ENCODE measurements at places on chromosomes 1 and 21.

GRCh38 chr1:182555493-182555892 is 33.6 kb downstream of the RNASEL start:
- DNase-seq: no peak

DNA sequence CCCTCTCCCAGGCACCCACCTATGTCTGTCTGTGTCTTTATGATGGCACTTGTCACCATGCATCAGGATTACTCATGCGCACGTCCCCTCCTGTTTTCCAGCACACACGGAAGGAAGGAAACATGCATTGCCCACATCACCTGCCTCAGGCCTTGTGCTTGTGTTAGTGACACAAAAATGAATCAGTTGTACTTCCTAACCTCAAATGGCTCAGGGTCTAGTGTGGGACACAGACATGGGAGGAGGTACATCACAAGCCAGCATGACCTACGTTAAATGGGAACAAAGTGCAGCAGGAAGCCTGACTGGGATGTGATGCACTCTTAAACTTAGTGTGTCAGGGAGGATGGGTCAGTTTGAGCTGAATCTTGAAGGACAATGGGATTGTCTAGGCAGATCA is 126.7 kb downstream of the TRABD2B start:
- no peak for DNase-seq

DNA sequence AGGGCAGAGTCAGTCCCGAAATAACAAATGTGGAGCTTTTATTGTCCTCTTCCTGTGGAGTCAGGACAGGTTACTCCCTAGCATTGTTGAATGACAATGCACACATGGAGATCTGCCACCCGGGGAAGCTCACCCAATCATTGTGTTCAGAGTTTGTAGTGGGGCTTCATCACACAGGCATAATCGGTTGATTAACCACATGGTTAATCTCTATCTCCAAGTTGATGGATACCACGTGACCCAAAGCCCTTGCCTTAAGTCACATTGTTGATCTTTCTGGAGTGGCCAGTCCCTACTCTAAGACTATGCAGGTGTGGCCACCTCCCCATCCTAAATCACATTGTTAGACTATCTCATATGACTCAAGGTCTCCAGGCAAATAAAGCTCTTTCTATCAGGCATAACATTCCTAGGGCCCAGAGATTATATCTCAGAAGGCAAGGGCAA is 2.6 kb upstream of the C1orf141 start:
- DNase-seq: no peak

DNA sequence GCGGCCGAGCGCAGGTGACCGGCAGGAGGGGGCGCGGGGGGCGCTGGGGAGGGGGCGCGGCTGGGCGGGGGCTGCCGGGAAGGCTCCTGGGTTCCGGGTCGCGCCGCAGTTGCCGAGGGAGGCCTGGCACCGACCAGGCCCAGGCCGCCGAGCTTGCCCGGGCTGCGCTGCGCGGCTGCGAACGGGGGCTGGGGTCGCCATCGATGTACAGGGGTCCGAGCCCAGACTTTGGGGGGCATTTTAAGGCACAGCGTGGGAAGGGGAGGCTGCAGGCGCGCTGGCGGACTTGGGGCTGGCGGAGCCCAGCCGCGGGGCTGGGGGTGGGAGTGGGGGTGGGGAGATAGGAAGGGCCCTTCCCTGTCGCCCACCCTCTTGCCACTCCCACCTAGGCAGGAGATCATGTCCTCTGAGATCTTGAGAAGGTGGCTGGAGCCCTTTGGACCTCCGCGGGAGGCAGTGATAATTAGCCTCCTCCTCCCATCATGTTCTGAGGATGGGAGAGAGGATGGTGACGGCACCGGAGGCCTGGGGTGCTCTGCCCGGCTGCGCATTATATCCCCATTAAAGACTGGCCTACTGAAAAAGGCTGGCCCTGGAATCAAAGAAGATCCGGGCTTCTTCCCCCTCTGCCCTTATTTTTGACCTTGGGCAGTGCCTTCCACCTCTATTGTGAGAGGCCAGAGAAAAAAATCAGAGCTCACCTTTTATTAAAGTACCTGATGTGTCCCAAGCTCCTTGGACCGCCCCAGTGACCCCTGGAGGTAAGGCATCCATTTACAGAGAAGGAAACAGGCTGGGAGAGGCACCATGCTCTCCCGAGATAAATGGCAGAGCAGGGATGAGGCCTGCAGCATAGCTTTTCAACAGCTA is 497 bp downstream of the FBXO44 start:
- no peak for DNase-seq

- DNase-seq: no peak
Measured at GRCh38 chr1:24769656-24770651, 24.7 kb downstream of the CLIC4 start.

GRCh38 chr1:15210651-15211375 is 36.2 kb upstream of the FHAD1 start:
- DNase-seq: no peak

GRCh38 chr1:19080721-19081120 is 124.2 kb upstream of the IFFO2 start:
- DNase-seq: no peak

DNA sequence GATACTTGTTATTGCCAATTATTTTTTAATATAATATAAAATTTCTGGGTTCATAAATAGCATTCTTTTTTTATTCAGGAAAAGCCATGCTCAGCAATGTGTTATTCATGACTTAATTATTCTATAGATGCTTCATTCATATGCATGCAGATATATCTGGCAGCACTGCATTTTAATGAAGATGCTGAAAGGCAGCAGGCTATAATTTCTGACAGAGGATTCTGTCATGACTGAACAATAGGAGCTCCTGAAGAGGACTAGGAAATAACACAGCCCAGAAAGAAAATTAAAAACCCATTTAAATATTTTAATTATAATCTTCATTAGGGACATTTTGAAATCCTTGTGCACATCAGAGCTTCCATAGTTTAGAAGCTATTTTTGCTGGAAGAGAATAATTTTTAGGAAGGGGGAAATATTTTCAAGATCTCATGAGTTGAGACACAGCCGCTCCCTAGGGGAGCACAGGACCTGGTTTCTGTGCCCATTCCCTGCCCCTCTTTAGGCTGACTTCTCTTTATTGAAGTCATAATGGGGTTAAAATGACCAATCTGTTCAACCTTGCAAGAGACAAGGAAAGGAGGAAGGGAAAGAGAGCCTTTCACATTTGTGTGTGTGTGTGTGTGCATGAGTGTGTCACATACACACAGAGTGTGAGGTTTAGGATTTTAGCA is 83.9 kb downstream of the RPE65 start:
- DNase-seq: no peak

DNA sequence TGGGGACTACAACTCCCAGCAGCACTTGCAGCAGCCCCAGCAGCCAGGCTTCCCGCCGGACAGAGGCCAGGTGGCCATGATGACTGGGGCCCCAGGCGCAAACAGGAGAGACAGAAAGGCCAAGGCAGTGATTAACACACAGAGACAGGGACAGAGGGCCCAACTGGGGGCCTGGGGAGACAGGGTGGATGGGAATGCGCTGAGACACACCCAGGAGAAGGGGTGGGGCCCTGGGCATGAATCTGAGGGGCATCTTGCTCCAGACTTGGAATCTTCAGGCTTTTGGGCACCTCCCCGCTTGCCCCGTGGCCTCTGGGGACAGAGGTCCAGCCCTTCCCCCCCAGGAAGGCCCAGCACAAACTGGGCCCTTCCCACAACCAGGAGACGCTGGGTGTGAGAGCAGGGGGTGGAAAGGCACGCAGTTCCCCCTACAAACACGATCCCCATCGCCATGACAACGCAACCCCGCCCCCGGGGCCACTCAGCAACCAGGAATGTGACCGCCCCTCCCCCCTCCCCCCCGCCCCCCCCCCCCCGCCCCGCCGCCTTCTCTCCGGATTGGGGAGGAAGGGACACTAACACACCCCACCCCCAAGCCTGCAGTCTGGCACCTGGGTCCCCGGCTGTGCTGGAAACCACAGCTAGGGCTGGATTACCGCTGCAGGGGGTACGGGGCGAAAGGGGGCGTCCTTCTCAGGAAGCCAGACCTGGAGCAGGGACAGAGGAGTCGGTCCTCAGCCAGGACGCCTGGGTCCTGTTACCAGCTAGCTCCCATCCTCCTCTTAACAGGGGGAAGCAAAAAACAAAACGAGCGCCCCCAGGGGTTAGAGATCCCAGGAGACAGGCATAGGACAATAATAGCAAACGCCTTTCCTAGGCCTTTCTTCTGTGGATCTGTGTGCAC is 4.5 kb downstream of the HDGF start:
- DNase-seq: no peak

GRCh38 chr1:170218257-170218650 is 72.5 kb downstream of the NTMT2 start:
- DNase-seq: no peak

DNA sequence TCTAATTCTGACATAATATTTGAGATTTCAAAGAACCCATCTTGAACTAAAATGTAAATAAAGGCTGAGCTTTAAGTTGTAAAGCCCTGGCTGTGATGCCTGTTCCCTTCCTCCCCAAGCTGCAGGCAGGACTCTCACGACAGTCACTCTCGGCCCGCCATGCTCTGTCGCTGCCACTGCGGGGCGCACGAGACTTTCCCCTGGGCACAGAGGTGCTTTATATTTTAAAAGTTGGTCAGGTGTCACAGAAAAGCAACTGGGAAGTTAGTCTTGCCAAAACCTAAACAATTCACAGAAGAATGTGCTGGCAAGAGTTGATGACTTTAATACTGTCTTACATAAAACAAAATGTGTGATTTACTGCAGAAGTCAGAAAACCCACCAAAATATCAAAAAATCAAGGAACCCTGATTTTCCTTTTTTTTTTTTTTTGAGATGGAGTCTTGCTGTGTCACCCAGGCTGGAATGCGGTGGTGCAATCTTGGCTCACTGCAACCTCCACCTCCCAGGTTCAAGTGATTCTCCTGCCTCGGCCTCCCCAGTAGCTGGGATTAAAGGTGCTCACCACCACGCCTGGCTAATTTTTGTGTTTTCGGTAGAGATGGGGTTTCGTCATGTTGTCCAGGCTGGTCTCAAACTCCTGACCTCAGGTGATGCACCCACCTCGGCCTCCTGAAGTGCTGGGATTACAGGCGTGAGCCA is 10.7 kb downstream of the LRRC47 start:
- DNase-seq: no peak

DNA sequence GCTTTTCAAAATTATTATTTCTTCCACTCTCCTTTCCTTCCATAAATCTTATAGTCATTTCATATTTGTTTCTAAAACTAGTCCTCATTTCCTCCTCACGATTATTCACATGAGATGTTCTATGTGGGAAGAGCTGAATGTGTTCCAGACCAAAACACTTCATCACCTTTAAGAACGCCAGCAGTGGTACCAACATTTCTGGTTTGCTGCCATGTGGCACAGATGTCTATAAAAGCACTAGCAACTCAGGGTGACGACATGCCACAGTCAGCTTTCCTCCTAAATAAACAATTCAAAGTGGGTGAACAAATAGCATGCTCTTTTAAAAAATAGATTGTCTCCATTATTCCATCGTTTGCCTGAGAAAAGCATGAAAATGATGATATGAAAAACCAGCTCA is 1217.8 kb upstream of the ADGRL2 start:
- no peak for DNase-seq

GRCh38 chr1:227937838-227938145 is 9.9 kb downstream of the WNT9A start:
- no peak for DNase-seq

GRCh38 chr1:151326619-151327222 is 495 bp downstream of the PI4KB start:
- DNase-seq: peak; percentile 42

DNA sequence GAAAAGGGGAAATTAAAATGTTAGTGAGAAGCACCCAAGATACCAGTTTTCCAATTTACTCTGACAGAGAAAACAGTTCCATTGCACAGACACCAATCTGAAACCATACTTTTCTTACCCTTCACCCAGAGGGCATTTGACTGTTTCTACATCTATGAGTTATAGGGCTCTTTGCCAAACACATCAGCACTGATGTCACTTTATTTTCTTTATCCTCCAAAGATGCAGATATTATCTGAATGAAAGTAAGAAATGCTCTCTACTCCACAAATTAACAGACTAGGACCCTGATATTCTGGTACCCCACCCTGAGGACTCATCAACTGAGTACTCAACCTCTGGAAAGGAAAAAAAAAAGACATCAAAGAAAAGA is 24.2 kb upstream of the PEX19 start:
- no peak for DNase-seq

DNA sequence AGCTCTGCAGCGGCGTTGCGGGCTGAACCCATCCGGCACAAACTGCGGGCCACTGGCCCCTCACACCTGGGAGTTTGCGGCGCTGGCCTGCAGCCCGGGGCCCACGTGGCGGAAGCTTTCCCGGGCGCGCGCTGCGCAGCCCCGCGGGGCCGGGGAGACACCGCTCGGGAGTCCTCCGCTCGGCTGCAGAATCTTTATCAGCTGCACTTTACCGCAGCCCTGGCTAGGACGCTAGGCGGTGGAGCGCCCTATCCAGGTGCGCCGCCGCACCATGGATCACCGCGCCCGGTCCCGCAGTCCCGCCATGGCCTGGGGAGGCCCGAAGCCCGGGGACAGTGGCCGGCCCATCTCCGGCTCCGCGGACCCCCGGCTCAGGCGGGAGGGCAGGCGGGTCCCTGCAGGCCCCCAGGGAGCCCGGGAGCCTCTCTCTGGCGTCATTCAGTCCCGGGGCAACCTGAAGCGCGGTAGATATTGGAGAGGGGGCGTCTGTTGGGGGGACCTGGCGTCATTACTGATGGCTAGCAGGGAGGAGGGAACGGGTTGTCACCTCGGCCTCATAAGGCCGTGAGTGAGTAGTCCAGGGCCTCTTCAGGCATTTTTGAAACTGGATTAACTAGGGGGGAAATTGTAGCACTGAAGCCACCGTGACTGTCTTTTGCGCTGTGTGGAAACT is 5.7 kb upstream of the OLIG2 start:
- DNase-seq: no peak

DNA sequence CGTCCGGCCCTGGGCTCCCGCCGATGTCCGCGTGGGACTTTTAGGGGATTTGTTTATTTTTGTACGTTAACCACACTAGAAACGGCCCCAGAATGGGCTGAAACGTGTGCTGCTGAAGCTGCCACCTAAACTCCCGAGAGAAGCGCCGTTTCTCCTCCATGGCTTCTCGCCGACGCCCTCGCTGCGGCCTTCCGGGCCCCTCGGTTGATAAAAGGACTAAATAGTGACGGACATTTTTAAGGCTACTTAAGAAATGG is 678 bp upstream of the PTTG1IP start:
- no peak for DNase-seq

DNA sequence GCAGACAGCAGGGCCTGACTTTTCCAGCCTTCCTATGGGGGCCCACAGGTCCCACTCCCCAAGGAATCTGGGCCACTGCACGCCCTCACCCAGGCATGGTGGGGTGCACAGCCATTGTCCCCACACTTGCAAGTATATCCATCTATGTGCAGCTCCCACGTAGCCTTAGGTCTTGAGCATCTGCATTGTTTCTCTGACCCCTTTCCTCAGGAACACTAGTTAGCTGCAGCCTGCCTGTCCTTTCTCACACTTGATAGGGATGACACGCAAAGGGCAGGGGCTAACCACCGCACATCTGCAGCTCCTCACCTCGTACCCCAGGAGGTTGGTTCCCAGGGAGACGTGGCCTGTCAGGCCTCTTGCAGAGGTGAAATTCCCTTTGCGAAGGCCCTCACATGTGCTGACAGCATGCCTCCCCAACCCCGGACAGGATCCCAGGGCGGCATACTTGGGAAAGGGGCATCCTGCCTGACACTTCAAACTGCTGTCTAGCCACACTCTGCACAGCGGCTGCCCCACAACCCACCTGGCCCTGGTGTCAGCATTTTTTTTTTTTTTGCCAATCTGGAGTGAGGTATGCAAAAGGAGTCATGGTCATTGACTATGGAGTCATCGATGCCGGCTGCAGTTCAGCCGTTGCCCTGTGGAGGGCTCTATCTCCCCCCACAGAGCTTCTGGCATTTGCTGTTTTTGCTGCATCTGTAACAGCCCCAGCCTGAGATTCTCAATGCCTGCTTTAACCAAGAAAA is 5.0 kb downstream of the JMJD4 start:
- DNase-seq: peak; percentile 48

- no peak for DNase-seq
Measured at GRCh38 chr1:58804853-58805565, 21.2 kb upstream of the JUN start.

Measured in activated T-cell treated with anti-CD3 and anti-CD28 coated beads for 48 hours (primary cell).